ENCODE measurements at places on chromosomes 6 and 20.
A peak's percentile ranks its signal among the peaks of the same experiment; 100 is the strongest.

- no peak for DNase-seq
Measured at GRCh38 chr6:147559006-147559405, 50.5 kb downstream of the SAMD5 start.

DNA sequence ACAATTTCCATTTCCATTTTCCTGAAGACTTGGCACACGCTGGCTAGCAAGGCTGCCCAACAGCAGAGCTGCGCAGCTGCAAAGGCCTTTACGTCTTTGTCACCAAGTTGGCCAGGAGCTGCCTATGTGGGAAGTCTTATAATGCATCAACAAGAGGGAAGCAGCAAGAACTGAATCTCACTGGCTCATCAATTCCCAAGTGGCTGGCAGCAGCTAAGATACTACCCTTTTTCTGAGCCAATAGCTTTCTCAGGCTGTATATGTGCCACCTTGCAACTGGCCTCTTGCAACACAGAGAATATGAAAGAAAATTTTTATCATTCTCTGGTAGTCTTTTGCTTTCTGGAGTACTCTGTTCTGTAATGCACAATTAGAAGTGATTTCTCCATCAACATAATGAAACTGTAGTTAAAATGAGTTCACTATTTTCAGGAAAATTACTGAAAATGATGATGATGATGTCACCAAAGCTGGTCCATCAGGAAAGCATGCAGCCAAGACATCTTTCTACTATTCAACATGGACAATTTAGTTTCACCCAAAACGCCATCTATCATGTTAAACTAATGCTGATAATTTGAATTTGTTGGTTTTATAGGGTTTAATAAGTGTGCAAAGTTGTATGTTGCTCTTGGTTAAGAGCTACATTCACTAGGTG lies 97.3 kb upstream of the FOXA2 start:
- DNase-seq, result peak; percentile 11

GRCh38 chr6:119395192-119395591 lies 45.6 kb upstream of the MAN1A1 start:
- DNase-seq, result no peak

GRCh38 chr6:90368001-90368400 lies 71.4 kb upstream of the BACH2 start:
- no peak for DNase-seq

- no peak for DNase-seq
Measured at GRCh38 chr20:44770484-44771171, 25.0 kb downstream of the KCNK15 start.

DNA sequence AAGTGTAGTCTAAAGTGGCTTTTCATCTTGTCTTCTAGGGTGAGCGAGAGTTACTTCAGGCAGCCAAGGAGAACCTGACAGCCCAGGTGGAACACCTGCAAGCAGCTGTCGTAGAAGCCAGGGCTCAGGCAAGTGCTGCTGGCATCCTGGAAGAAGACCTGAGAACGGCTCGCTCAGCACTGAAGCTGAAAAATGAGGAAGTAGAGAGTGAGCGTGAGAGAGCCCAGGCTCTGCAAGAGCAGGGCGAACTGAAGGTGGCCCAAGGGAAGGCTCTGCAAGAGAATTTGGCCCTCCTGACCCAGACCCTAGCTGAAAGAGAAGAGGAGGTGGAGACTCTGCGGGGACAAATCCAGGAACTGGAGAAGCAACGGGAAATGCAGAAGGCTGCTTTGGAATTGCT lies 27.1 kb downstream of the C20orf173 start:
- DNase-seq, result no peak

DNA sequence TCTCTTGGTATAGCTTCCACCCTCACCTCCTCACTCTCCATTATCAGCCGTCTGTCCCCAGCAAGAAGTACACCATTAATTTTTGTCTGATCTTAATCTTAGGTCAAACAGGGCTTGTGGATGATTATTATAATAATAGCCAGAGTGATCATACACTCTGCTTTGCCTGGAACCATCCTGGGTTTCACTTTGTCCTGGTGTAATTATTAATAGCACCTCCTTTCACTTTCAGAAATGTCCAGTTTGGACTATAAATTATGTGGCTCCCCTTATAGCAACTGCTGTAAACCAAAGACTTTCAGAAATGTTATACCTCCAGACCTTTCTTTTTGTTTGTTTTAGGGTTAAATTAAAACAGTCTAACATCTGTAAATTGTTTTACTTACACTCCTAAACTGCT lies 951 bp upstream of the TRIM31 start:
- no peak for DNase-seq

DNA sequence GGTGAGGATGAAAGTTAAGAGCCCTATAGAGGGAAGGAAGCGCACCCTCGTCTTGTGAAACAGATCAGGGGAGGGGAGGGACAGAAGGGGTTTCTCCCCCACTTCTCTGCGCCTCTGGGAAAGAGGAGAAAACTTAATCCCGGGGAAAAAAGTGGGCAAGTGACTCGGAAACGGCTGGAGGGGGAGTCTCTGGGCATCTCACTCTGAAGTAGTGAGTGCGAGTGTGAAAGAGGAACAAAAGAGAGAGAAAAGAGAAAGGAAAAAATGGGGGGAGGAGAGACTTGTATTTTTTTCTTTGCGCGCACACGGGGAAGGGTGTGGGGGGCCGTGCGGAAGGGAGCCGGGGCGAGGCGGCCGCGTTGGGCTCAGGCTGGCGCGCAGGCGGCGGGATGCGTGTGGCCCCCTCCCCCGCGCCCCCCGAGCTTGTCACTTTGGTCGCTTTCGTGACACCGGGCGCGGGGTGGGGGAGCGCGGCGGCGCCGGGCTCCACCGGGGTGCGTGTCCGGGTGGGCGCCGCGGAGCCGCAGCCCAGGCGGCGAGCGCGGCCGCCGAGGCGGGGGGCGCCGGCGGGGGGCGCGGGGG lies 454 bp downstream of the L3MBTL3 start:
- DNase-seq, result no peak

DNA sequence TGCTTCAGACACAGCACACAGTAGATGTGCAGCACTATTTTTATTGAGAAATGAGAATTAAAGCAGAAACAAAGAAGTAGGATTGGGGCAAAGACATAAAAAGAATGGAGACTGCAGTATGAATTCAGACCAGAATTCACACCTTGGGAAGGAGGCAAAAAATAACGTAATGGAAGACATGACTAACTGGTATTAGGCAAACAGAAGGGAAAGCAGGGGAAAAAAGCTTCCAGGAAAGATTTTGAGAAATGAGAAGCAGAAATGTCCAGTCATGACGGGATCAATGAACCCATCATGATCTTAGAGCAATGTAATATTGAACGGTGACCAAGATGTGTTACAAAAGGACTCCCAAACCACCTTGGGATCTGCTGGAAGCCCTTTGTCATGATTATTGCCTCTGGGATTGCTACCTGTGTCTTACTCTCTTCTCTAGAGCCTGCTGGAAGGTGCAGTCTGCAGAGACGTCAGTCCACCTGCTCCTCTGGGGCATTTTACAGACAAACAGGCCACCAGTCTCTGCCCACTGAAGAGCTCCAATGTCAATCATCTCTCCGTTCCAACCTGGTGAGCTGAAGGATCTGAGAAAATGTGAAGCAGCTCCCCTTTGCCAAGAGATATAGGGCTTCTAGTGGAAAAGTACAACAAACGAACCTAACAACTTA lies 8.7 kb downstream of the NUDT3 start:
- no peak for DNase-seq

- DNase-seq, result no peak
Measured at GRCh38 chr6:111691345-111692225, 85.9 kb upstream of the TRAF3IP2 start.

- DNase-seq, result no peak
Measured at GRCh38 chr20:49937027-49937929, 1.1 kb downstream of the RNF114 start.

GRCh38 chr20:41540459-41540858 lies 77.7 kb downstream of the CHD6 start:
- no peak for DNase-seq

DNA sequence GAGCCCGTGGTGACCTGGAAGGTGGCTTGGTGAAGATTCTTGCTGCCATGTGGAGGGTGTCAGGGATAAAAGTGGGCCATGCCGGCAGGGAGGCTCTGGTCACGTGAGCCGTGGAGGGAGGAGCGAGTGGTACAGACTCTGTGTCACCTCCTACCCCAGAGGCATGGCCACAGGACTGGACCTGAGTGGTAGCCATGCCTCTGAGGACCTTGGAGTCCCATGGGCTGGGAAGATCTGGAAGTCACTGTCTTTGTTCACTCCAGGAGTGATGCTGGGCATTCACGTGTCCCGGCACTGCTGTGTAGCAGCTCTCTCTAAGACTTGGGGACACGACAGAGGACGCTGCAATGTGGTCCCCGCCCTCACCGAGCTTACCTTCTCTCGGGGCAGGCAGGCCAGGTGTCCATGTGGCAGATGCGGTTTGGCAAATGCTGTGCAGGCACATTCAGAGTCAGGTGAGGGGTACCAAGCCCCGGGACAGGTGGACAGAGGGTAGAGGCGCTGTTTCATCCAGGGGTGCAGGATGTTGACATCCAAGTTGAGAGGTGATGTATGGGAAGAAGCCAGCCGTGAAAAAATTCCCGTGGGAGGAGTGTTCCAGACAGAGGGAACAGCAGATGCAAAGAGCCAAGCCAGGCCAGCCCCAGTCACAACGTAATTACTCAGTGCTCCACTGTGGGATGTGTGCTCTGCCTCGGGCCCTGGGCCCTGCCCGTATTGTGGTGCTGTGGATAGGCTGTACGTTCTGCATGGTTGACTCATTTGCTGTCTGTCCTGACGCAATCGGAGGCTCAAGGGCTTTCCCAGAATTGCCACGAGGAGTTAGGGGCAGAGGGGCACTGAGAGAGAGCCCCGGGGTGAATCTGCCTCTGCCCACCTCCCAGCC lies 307.8 kb downstream of the TAF4 start:
- DNase-seq, result no peak

DNA sequence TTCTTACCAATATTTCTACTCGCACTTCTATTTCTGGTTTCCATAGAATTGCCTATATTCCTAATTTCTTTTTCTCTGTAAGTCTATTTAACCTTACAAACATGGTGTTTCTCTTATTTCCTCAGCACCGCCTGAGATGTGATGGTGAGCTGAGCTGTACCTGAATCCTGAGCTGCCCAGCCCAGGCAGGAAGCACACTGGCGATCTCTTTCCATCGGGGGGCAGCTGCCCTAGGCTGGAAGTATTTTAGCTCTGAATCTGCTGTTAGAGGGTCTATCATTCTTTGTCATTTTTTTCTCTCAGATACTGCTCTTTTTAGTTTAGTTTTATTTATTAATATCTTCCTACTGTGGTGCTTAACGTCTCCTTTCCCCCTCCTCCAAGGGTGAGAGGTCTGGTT lies 173.4 kb upstream of the SLC35B3 start:
- no peak for DNase-seq

- no peak for DNase-seq
Measured at GRCh38 chr6:12007887-12008286, 4.2 kb upstream of the HIVEP1 start.

DNA sequence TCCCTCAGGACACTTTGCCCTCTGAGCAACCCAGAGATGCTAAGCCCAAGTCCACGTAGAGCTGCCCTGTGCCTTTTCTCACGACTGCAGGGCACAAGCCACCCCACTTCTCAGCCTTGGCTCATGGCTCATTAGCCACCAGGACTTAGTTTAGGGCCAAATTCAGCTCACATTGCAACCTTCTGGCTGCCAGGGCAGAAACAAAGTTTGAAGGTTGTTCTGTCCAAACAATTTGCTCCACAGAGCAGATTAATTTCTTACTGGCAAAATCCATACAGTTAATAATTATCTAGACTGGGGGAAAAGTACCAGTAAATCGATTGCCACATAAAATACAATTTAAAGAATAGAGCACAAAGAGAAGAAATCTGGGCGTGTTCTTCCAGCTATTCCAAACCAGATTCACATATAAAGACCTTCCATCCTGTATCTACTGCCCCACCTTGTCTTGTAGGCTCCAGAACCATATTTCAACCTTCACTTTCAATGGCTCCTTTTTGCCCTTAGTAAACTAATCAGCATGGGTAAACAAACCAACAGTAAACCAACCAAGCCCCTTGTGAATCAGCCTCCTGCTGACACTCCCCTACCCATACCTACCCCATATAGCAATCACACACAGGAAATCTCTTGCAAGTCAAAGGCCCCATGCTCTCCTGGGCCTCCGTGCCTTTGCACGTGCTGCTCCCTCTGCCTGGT lies 101.9 kb downstream of the QRSL1 start:
- no peak for DNase-seq

GRCh38 chr20:18237682-18238081 lies 50.6 kb upstream of the ZNF133 start:
- no peak for DNase-seq

GRCh38 chr20:1890469-1891262 lies 4.5 kb upstream of the SIRPA start:
- DNase-seq, result no peak

DNA sequence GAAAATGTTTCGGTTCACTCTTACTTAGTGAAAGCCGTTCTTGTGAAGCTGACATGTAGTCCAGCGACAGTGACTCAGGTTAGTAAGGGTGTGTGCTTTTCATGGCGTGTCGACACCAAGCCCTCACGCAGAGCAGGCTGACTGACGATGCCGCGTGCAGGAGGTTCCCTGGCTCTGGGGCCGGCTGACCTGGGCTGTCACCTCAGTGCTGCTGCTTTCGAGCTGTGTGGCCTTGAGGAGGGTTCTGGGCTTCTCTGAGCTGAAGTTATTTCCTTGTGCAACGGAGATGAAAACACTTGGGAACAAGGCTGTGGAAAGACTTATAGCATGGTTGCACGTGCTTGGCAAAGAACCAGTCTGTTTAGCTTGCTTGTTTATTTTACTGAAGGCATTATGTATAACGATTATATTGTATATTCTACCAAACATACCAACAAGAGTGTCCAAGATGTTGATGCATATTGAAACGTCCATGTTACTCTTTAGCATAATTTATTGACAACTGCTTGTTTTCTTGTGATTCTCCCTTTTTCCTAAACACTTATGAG lies 59.2 kb downstream of the PHACTR3 start:
- no peak for DNase-seq

- DNase-seq, result no peak
Measured at GRCh38 chr20:32296412-32296811, 19.0 kb downstream of the KIF3B start.

- DNase-seq, result no peak
Measured at GRCh38 chr20:44234566-44235317, 12.4 kb upstream of the GDAP1L1 start.

- DNase-seq, result no peak
Measured at GRCh38 chr6:165580136-165580535, 82.9 kb downstream of the PDE10A start.

DNA sequence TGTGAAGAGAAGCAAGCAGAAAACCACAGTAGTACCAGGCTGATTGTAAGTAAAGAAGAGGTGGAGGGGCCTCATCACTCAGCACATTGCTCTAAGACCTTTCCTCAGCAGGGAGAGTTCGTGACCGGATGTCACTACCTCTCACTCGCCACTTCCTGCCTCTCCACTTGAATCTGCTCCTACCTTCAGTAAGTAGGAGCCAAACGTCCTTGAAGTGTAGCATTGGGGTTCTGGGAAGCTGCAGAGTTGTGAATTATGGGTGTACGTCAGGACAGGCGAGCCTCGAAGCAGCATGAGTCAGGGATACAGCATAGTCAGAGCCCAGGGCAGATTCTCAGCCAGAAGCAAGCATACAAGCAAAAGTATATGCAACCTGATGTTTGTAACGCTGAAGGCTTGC lies 224.9 kb downstream of the PHACTR1 start:
- no peak for DNase-seq

GRCh38 chr6:91864911-91865310 lies 1278.0 kb upstream of the MAP3K7 start:
- DNase-seq, result no peak

Data from pons (tissue), 1 donor.